ENCODE measurements at places on chromosomes 2 and 18. TPM values are rescaled to one million over a fixed set of nuclear protein-coding genes. Genes with fewer than 3 reads are reported as not detected.

The LIPG gene
- 0.17 TPM for total RNA-seq

The SH3RF3 gene
- total RNA-seq = 1.9 TPM

The AGBL5 gene
- total RNA-seq = 20.3 TPM

The PLEK gene
- total RNA-seq = not detected

The PAX3 gene
- total RNA-seq = not detected

The IMPA2 gene
- total RNA-seq = 5.5 TPM

The CFAP65 gene
- total RNA-seq = under 0.01 TPM

The GAREM1 gene
- total RNA-seq = 3.3 TPM

All from bronchial smooth muscle cell (primary cell).